Osteoblast (primary cell): ENCODE measurements at places on chromosomes 7 and 10.

DNA sequence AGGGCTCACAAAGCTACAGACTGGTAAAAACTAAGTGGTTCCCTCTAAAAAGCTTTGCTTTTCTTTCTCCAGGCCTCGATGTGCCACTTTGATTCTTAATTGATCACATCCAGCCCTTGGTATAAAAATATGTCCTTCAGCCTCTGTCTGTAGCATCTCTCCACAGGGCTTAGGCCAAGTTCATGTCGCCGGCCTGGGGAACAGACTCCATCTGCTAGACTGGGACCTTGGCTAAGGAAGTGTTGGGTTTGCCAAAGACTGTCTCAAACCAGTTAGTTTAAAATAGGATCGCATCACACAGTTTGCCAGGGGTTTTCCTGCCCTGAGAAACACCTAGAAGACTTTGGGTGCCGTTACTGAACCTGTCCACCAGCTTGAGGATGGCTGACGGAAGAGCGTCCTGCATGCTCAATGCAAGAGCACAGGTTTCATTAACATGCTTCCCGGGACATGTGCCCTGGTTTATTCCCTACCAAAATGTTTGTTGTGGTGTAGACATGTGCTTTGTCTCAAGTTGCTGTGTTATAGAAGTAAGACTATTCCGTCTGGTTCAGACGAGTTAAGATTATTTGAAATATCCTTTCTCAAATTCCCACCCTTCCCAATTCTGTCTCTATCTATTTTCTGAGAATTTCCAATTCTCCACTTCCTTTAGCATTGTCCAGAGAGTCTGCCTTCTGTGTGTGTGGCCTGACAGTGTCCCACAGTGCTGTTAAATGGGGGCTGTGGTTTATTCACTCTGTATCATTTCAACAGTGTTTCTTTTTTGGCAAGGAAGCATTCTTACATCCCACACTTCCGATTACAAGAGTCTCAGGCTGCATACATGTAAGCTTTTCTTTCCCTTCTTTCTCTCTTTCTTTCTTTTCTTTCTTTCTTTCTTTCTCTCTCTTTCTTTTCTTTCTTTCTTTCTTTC is 334.7 kb downstream of the INHBA start:
- no peak for DNase-seq

- peak; percentile 30 for DNase-seq
Measured at GRCh38 chr7:111532625-111533024, 29.7 kb downstream of the IMMP2L start.

GRCh38 chr7:37732253-37732652 is 48.7 kb downstream of the GPR141 start:
- no peak for DNase-seq

GRCh38 chr7:149707448-149707886 is 65.9 kb downstream of the ZNF467 start:
- DNase-seq: no peak

DNA sequence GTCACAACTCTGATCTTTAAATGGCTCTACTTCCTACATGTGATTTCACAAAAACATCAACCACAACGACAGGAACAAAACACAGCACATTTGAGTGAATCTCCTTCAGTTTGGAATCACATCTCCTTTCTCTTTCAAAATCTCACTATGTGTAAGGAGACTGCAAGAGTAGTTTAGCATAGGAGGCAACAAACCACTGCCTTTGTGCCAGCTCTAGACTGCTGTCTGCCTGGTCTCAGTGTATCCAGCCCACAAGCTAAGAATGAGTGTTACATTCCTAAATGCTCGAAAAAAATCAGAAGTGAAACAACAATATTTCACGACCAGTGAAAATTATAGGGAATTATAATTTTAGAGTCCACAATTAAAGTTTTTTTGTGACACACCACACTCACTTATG is 217.0 kb upstream of the STEAP4 start:
- DNase-seq: no peak

- DNase-seq: peak; percentile 89
Measured at GRCh38 chr10:75398692-75399460, 2.7 kb downstream of the ZNF503 start.

DNA sequence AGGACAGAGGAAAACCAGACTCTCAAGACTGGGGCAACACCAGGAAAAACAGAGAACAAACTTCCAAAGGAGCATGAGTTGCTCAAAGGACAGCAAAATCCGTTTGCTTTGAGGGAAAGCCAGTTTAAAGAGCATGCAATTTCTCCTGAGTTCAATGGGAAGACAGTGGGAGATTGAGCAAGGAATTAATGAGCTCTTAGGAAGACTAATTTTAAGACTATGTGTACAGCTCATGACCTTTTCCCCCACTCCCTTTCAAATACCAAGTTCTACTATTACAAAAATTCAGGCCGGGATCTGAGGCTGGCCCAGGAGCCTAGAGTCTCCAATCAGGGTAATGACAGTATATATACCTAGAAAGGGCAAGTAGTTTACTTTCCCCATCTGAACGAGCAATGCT is 79.2 kb downstream of the EPDR1 start:
- no peak for DNase-seq

DNA sequence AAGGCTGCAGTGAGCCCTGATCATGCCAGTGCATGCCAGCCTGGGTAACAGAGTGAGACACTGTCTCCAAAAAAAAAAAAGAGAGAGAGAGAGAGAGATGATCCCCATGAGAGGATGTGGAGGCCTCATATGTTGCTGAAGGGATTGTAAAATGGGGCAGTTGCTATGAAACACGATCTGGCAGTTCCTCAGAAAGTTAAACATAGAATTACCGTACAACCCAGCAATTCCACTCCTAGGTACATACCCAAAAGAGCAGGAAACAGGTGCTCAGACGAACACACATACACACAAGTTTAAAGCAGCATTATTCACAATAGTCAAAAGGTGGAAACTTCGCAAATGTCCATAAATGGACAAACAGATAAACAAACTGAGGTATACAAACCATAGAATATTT is 27.4 kb upstream of the CYTH3 start:
- no peak for DNase-seq
